NCI-H1105 treated with DMSO at 0.1 percent for 48 hours (cell line): ENCODE measurements at places on chromosomes 13 and 19.

- no peak for DNase-seq
Observed at GRCh38 chr19:17671906-17672305, 16.2 kb downstream of the UNC13A start.

- no peak for DNase-seq
Observed at GRCh38 chr13:30985637-30986205, 53.3 kb downstream of the TEX26 start.

- no peak for DNase-seq
Observed at GRCh38 chr13:55219538-55219937, 1921.2 kb upstream of the PRR20A start.

GRCh38 chr19:39832341-39833083 is 1.4 kb downstream of the DYRK1B start:
- no peak for DNase-seq
